ENCODE measurements at places on chromosomes 16 and 17.

DNA sequence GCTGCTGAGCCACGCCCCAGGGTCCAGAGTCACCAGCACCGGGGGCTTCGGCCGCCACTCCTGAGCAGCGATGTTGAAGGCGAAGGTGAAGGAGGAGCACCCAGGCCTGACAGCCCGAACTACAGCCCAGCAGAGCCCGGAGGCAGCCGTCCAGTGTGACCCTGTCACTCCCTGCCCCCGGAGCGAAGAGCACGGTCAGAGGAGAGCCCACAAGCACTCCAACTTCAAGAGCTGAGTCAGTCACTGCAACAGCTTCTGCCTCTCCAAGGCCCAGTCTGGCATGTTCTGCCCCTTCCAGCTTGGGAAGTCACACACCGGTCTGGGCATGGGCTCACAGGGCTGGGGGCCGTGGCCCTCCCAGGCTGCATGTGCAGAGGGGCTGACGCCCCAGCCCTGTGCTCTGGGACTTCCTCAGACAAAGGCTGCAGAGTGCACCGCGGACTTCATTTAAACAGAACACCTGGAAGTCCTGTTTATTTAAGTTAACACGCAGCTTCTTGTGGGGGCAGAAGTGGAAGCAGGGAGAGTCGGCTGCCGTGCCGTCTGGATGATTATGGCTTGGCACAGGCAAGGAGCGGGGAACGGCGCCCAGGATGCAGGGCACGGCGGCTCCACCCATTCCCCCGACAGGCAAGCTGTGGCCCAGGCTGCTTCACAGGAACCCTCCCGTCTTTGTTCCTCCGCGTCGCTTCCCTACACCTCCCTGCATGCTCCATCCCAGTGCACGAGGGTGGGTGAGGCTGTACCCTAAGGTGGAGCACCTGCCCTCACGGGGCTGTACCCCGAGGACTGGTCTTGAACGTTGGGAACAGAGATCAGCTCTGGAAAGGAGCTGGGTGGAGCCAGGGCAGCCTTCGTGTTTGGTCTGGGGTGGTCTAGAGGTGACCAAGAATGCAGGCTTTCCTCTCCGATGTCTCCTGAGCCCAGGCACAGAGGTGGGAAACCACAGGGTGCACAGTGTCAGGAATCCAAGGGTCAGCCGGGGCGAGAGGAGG is 68.9 kb upstream of the METRNL start:
- peak; percentile 17 for DNase-seq

- DNase-seq: no peak
Measured at GRCh38 chr17:27349540-27350021, 55.7 kb downstream of the WSB1 start.

- no peak for DNase-seq
Measured at GRCh38 chr16:71626018-71626857, at the start of gene MARVELD3. Gene MARVELD3 (plus strand): TSS chr16:71626184. CDS start chr16:71626230, 46 bp downstream.

- DNase-seq: peak; percentile 71
Measured at GRCh38 chr16:67862623-67863583, 9.9 kb upstream of the EDC4 start.

- no peak for DNase-seq
Measured at GRCh38 chr16:80117556-80118130, 423.1 kb upstream of the DYNLRB2 start.

GRCh38 chr17:56898874-56899273 is 15.0 kb downstream of the TRIM25 start:
- DNase-seq: no peak

DNA sequence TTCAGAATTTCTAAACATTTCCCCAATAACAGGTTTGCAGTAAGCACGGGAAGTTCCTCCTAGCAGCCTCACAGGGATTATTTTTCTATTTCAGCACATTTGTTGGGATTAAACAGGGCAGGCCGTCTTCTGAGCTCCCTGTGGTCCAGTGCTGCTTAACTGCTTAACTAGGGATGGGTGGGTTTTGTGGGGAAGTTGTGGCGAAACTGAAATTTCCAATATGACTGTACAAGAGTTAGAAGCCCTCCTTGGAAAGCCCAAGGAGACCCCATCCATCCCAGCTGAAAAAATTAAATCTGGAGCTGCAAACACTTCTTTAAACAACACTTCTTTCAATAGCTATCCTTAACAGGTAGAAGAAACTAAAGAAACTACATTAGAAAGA is 22.2 kb downstream of the FAM117A start:
- DNase-seq: no peak

GRCh38 chr17:59001158-59001814 is 105.4 kb downstream of the TRIM37 start:
- peak; percentile 62 for DNase-seq
